ENCODE measurements at places on chromosomes 7 and 10.

- no peak for DNase-seq
Observed at GRCh38 chr7:86558680-86559501, 84.8 kb upstream of the GRM3 start.

- no peak for DNase-seq
Observed at GRCh38 chr10:119120875-119121274, 17.0 kb downstream of the DENND10 start.

GRCh38 chr10:52466464-52466863 lies 152.4 kb downstream of the DKK1 start:
- DNase-seq, result no peak

- DNase-seq, result no peak
Observed at GRCh38 chr7:43766564-43766963, 8.1 kb downstream of the BLVRA start.

GRCh38 chr10:93058139-93058538 lies 2.5 kb upstream of the CYP26C1 start:
- DNase-seq, result no peak

DNA sequence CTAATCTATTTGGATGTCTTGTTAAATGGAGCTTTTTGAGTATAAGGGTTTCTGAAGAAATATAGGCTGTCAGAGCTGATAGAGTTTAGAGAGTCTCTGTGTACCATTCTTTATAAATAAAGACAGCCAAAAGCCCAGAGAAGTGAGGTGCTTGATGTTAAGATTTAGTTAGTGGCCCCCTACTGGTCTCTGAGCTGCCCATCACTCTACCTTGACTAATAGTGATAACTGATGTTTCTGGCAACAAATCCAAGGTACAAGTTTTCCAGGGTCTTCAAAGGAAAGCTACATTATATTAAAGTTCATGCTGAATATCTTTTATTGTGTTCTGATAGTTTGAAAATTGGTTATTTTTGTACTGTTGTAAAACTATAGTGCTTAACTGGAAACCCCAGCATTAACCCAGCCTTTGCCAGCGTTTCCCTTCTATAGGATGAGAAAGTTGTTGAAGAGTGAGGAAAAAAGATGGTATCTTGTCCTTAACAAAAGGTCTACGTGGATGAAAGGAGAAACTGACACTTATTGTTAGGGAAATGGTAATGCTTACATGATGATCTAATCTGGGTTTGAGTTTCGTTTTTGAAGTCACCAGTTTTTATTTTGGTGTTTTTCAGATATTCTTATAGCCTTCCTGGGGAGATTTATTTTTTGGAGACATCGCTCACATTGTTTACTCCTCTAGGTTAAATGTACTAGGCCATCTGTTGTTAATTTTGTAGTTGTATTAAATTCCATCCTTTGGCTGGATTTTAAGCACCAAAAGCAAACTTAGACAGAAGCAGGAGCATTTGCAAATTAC lies 79.0 kb downstream of the AUTS2 start:
- DNase-seq, result no peak

DNA sequence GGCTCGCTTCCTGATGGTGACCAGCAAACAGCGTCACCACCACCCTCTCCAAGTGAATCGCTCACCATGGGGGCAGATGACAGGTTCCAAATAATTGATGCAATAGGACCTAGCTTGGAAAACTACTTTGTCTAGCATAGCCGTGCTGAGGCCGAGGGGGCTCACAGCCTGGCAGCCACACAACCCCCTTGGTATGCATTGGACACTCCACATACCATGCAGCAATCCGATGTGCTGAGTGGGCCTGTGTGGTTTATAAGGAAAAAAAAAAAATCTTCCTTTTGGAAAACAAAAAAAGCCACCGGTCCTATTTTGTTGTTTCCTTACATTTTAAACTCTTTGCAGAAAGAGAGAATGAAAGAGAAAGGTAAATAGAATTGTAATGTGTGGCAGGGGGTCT lies 15.1 kb downstream of the GATA3 start:
- DNase-seq, result no peak

All from activated T-helper 1 cell treated with anti-CD3 and anti-CD28 coated beads, Interleukin-2, amount 50 U/mL, for 16 hours (primary cell).